ENCODE measurements at places on chromosomes 2 and 18.

- DNase-seq = no peak
Measured at GRCh38 chr2:27796791-27797765, 25.6 kb downstream of the MRPL33 start.

DNA sequence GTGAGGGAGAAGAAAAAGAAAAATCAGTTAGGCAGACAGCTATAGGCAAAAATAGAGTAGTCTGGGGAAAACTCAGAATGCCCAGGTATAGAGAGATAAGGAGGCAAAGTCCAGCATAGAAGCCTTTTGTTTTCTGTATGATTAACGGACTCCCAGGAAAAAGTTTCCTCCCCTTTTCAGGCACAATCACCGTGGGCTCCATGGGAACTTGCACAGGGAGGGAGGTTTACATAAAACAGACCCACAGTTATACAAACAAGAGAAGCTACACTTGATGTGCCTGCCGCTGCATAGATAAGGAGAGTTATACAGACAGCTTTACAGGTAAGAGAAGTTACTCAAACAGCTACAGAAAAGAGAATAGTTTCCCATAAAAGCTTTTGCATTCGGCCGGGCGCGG is 39.2 kb upstream of the SULT1C3 start:
- no peak for DNase-seq

- DNase-seq = no peak
Measured at GRCh38 chr2:46248171-46248570, 49.0 kb upstream of the EPAS1 start.

DNA sequence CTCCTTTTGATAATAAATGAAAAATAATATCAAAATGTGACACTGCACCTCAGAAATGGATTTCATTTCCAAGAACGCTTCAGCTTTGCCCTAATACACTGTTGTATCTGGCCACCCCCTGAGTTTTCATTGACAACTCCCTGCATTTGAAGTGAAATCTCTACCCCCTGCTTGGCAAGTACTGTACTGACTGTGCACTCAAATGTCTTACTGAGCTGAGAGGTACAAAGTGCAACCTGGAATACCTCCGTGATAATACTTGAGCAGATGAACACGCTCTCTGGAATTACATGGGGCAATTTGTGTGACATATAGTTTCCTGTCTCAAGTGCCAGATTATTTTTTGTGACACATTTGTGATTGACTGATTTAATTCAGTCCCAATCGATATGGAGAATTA is 231.1 kb downstream of the LRP1B start:
- DNase-seq = no peak

DNA sequence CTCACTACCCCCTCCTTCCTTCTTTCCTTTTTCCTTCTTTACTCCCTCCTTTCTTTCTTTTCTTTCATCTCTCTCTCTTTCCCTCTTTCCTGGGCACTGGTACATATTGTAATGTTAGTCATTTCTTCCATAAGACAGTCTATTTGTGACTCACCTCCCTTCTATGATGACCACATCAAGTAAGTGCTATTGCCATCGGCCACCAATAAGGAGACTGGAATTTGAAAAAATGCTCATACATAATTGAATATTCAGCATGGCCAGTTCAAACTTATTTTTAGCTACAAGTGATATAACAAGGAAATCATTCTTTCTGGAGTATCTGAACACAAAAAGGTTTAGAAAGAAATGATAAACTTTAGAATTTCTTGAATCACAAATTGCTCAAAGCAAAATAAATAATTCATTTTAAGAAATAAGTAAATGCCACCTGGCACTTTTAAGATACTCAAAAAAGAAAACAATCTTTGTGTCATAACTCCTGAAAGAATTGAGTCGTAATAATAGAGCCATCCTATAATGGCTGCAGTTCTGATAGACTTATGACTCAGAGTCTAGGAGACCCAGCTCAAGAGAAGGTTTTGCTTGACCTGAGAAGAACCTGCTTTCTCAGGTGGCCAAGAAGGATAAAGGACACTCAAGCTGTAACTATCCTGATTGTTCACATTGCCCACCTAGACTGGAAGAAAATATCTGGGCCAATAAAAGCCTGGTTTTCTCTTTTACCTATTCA is 51.6 kb upstream of the CCBE1 start:
- DNase-seq = peak; percentile 67

- DNase-seq = no peak
Measured at GRCh38 chr2:160583813-160584537, 90.4 kb upstream of the RBMS1 start.

DNA sequence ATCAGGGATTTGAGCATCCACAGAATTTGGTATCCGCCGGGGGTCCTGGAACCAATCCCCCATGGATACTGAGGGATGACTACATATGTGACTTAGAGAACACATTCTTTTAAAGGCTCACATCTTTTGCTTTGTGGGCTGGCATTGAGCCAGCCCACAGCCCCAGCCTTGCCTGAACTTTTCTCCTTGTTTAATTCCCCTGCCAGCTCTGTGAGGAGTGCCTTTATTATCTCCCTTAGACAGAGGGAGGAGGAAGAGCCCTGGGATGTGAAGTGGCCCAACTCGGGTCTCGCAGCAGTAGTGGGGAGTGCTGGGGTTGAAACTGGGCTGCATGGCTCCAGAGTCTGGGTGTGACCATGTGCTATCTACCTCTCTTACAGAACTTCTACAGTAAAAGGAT is 7.6 kb downstream of the TTC39C start:
- DNase-seq = peak; percentile 61

GRCh38 chr18:44777457-44778192 is 96.9 kb downstream of the SETBP1 start:
- no peak for DNase-seq

- DNase-seq = no peak
Measured at GRCh38 chr18:53541924-53542323, 682.5 kb downstream of the MBD2 start.

GRCh38 chr2:136139631-136140030 is 21.7 kb upstream of the CXCR4 start:
- no peak for DNase-seq

DNA sequence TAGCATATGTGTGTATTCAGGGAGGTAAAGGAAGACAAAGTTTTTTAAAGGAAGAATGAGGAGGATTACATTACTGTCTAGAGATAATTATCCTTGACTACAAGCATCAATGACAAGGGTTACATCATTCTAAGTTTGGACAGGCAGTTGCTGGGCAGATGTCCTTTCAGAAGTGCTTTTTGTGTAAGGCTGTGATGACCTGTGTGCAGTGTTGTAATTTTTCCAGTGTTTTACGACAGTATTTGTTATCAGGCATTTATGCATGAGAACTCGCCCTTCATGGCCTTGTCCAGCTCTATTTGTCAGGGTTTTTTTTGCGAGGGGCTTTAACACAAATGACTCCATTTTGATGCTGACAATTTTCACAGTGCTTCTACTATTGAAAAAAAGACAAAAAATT is 658.3 kb upstream of the NXPH2 start:
- no peak for DNase-seq

DNA sequence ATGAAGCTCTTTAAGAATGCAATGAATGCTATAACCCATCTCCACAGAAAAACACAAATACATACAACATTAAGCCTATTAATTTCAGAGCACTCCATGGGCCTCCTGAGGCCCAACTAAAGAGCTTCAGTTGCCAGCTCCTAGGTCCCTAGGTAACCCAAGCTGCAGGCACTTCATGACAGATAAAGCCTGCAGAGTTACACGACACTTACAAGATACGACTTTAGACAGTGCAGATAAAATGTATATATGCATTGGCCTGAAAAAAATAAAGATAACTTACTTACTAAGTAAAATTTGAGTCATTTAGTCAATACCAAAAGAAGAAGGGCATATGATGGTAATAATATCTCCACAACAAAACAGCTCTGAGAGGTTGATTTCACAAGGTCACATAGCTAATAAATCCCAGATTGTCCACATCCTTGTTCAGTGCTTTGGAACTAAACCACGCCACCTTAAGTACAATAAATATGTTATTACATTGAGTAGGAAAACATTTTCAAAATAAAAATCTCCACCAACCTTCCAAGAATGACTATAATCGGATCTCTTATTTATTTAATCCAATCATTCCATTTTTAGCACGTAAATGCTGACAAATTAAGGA is 3.4 kb downstream of the MAP4K3 start:
- DNase-seq = peak; percentile 35

- DNase-seq = peak; percentile 42
Measured at GRCh38 chr2:31137211-31138036, 816 bp downstream of the GALNT14 start.

DNA sequence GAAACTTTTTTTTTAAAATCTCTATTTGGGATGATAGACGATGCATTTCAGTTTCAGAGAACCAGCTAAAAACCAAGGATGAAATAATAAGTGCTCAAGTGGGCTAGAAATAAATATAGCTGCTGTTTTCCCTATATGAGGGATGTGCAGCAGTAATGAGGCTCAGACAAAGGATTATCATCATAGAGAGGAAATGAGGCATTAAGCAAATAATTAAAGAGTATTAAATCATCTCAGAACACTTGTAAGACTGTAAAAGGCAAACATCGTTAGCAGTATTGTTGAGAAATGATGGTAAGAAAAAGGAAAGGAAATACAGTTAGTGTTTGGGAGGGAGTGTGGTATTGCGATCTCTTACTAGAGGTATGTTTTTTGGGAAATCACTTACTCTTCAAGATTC is 233.5 kb downstream of the TGIF1 start:
- DNase-seq = no peak

DNA sequence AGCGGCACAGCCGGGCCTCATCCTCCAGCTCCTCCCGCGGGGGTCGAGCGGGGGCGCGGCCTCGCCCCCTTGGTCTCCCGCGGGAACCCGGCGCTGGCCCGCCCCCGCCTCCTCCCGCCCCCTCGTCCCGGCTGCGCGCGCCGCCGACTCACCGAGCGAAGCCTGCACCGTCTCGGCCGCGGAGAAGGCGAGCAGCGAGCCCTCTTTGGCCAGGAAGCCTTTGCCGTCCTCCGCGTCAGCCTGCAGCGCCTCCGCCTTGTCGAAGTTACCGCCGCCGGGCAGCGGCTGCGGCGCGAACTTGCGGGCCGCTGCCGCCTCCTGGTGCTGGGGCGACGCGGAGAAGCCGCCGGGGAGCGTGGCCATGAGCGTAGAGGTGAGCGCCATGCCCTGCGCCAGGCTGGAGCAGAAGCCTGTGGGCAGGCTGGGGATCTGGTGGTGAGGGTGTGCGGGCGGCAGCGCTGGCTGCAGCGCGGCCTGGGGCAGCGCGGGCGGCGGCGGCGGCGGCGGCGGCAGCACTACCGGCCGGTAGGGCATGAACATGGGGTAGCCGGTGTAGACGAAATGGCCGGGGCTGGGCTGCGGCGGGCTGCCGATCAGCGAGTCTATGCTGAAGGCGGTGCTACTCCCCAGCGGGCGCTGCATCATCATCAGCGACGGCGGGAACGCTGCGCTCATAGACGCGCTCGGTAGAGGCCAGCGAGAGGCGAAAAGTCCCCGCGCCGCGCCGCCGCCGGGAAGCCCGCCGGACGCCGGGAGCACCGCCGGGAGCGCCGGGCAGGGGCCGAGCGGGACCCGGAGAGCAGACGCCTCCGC is 683 bp downstream of the GBX2 start:
- DNase-seq = peak; percentile 63

DNA sequence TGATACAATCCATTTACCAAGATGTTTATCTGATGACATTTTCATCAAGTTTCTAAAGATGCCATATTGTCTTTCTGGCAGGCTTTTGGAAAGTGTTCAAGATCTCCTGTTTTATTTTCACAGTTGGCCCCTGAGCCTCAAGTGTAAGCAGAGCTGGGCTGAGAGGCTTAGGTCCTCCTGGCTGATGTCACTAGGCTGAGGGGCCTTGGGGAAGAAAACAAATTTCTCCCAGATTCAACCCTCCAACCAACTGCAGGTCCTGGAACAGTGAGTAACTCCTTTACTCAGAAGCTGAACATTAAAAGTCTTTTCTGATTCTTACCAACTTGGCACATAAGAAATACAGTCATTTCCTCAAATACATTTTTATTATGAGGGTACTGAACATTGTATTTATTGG is 14.9 kb upstream of the IL1RL1 start:
- no peak for DNase-seq

DNA sequence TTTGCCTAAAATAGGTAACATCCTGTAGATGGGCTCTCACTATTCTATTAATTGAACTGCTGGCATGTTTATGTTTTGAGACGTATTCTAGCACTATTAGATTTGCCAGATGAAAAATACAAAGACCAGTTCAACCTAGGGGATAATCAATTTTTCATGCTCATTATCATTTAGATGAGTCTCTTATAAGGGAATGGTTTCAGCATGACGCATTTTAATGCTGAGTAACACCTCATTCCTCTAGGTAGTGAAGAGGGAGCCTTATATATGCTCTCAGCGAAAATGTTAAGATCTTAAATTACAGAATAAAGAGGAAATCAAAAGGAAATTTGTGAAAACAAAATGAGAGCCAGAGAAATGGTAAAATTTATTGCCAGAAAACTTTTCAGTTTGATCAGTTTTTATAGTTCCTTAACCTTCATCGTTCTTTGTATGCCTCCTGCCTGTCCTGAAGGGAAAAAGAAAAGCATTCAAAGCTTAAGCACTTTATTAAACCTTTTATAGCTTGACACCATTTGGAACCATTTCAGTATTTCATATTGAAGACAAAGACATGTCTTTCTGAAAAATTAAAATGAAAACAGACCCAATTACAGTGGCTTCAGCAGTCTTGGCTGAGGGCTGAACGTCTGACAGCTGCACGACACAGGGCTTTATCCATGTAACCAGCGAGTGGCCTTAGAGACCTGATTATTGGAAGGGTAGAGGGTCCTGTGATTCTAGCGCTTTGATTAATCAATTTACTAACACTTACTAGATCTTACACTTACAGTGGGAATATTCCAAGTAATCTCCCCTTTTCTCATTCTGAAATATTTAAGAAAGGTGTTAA is 112.8 kb downstream of the ADCYAP1 start:
- DNase-seq = no peak

- DNase-seq = no peak
Measured at GRCh38 chr18:22200611-22201225, 31.3 kb downstream of the GATA6 start.

DNA sequence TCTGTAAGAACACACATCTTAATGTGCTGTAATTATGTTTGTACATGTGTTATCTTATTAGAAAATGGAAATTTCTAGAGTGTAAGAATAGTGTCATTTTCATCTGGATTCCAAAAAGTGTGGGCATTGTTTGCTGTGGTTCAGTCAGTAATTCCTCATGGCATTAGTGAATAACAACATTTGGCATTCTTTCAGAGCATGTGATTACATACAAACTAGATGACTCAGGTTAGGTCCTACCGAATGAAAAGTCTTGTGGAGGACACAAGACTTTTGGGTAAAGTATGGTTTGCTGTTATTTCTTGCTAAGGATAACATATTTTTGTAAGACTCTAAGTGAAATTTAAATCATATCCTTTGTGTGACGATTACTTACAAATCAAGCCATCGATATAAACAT is 593.1 kb upstream of the NRXN1 start:
- peak; percentile 34 for DNase-seq

DNA sequence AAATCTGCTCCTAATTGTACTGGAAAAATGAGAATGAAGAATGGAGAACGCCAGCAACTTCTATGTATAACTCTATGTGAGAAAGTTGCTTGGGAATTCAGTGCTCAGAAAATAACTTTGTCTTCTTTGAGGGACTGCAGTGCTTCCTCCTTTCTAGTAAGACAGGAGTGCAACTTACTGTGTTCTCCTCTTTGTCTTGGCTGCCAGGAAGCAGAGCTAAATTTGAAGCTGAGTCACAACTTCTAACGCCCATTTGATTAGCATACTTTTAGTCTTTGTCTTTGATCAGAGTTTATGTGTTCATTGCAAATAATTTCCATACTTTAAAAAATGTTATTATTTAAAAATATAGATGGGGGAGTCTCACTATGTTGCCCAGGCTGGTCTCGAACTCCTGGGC is 6.6 kb downstream of the ARHGAP25 start:
- no peak for DNase-seq

Measured in GM03348 (cell line).